ENCODE measurements at places on chromosomes 12 and 14.

DNA sequence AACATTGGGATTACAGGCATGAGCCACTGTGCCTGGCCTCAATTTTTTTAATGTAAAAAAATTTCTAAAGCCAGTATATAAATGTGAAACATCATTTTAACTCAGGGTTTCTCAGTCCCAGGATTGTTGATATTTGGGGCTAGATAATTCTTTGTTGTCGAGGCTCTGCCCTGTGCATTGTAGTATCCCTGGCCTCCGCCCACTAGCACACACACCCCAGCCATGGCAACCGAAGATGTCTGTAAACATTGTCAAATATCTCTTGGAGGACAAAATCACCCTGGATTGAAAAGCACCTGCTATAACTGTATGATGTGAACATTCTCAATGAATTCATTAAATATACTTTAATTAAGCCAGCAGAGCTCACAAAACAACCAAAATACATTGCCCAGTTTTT lies 8.4 kb upstream of the CIT start:
- DNase-seq = no peak

- no peak for DNase-seq
These were observed 35.6 kb downstream of the SYNE3 start for GRCh38 chr14:95480887-95481226.

DNA sequence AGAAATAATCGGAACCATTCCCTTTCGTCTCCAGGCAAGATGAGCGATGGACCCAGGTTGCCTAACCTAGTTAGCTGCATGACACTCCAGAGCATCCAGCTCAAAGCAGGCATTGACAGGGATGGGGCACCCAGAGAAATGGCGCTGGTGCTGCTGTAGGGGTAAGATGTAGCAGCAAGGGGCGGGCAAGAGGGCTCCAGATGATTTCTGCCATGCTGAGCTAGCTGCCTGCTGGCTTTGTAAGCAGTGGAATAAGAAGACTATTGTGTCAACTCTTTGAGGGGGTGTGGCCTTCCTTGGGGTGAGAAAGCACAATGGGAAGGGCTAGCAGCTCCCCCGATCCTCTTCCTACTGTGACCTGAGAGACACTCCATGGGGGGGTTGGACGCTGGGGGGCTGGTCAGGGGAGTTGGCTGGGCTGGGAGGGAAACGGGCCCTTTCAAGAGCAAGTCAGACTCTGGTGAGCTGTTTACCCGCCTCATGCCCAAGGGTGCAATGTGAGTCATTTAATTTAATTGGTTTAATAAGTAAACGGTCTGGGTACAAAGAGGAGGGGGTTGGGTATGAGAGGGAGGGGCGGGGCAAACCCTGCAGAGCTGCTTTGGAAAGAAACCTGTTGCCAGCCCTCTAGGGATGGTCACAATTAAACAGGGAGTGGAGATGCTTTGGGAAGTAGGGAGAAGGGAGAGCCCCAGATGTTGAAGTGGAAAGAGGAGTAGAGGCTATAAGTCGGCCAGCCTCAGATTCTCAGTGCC lies 50.5 kb downstream of the B4GALNT3 start:
- DNase-seq = no peak

- no peak for DNase-seq
These were observed 240.5 kb downstream of the PPFIA2 start for GRCh38 chr12:81518638-81519037.

DNA sequence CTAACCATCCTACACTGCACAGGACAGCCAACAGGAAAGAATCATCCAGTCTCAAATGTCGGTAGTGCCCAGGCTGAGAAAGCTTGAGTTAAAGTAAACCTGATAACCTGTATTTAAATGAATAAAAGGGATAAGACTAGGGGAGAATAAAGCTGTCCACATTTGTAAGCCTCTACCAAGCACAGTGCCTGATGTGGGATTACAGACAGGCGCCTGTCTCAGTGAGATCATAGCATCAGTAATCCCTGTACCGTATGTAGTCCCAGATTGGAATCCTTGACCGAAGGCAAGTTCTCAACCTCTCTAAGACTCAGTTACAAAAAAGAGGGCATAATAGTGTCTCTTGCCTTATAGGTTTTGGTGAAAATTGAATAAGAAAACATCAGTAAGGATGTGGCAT lies 59.9 kb downstream of the BICD1 start:
- DNase-seq = no peak

- no peak for DNase-seq
These were observed 24.4 kb upstream of the HSP90B1 start for GRCh38 chr12:103905730-103906349.

DNA sequence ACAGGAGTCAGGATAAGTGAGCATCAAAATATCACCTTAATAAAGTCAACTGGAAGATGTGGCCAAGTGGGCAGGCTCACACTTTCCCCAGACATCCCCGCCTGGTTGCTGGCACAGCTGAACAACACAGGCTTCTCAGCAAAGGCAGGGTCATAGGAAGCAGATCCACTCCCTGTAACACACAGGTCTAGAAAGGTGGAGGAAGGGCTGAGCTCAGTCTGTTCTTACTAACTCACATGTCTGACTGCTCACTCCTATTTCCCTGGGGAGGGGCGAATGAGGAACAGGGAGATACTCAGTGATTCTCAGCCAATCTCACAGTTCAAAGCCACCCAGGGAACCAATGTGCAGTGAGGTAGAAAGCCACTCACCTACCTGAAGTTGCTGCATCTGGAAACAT lies 45.0 kb upstream of the AMN1 start:
- no peak for DNase-seq

DNA sequence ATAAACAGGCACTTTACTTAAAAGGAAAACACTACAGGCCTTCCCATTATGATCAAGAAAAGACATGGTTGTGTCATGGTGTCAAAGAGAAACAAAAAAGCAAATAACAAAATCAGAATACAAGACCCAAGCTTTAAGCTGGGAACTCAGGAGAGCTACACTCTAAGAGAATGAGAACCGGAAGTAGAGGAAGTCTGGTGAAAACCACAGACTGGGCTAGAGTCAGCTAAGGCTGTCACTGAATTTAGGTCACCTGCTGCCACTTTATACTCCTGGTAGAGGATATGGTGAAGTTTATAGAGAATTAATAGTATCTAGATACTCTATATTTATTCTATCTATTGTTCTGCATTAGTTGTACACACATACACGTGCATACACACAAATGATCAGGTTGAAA lies 971.7 kb downstream of the FLRT2 start:
- no peak for DNase-seq

DNA sequence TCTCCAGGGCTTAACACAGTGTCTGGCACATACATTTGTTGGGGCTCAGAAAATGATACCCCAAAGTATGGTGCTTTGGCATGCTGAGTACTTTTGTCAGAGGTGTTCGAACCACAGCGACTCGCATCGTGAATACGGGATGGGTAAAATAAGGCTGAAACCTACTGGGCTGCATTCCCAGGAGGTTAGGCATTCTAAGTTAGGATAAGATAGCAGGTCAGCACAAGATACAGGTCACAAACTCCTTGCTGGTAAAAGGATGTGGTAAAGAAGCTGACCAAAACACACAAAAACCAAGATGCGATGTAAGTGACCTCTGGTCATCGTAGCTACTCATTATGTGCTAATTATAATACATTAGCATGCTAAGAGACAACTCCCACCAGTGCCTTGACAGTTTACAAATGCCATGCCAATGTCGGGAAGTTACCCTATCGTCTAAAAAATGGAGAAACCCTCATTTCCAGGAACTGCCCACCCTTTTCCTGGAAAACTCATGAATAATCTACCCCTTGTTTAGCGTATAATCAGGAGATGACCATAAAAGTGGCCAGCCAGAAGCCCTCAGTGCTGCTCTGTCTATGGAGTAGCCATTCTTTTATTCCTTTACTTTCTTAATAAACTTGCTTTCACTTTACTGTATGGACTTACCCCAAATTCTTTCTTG lies 3.3 kb upstream of the AEBP2 start:
- DNase-seq = no peak

- DNase-seq = no peak
These were observed 49.0 kb downstream of the GPHB5 start for GRCh38 chr14:63269561-63270225.

GRCh38 chr12:2108166-2108565 lies 55.4 kb downstream of the CACNA1C start:
- DNase-seq = no peak

DNA sequence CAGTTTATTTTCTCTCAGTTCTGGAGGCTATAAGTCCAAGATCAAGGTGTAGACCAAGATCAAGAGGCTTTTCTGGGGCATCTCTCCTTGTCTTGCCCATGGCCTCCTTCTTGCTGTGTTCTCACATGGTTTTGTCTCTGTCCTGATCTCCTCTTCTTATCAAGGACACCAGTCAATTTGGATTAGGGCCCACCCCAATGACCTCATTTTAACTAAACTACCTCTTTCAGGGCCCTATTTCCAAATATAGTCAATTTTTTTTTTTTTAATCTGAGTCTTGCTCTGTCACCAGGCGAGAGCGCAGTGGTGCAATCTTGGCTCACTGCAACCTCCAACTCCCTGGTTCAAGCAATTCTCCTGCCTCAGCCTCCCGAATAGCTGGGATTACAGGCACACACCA lies 50.8 kb downstream of the TSHR start:
- no peak for DNase-seq

DNA sequence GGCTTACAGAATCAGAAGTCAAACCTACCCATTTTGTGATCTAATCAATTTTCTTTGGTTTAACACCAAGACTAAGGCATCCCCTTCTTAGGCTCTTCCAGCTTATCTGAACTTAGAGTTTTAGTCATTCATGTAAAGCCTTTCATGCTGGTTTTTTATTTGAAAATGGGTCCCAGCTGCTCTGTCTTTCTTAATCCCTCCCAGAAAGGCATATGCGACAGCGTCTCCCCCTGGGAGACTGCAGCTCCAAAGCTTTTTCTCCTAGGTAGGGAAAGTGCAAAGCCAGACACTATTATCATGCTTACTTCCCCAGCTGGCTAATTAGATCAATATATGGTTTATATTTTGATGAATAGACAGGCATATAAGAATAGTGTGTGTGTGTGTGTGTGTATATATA lies 96.6 kb upstream of the E2F7 start:
- no peak for DNase-seq

- DNase-seq = no peak
These were observed 43.6 kb upstream of the NID2 start for GRCh38 chr14:52112336-52113018.

GRCh38 chr14:104567141-104567956 lies 12.2 kb upstream of the C14orf180 start:
- DNase-seq = no peak

DNA sequence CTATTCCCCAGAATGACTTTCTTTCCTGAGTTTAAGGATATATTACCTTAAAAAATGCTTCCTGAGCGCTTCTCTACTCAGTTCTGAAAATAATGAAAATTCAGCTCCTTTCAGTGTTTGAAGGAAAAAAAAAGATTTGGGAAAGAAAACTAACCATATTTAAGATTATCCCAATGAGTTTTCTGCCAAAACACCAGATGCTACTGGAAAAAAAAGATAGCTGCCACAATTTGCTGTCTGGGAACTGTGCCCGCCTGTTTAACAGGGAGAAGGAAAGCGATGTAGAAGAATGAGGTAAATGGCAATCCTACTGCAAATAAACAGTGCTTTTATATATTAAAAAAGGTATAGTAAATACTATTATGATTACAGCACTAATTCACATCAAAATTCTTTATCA lies 367.6 kb upstream of the PRICKLE1 start:
- DNase-seq = no peak

GRCh38 chr14:72333357-72333756 lies 401.1 kb downstream of the RGS6 start:
- DNase-seq = no peak

DNA sequence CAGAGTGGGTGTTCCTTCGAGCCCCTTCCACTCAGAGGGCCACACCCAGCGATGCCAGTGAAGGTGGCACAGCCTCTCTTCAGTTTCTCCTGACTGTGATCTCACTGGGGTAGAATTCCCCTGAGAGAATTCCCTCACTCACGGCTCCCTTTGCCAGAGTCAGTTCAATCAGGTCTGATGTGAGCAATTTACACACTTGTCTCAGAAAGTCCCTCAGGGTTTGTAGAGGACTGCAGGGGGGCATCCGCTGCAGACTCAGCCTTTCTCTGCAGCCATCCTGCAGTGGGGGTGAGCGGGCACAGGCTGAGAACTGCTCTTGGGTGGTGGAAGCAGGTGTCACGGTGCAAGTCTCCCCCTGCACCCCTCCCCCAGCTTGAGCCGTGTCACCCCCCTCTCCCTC lies 205.4 kb upstream of the PRMT8 start:
- no peak for DNase-seq

All from GM04504 (cell line).